Activated T-cell treated with anti-CD3 and anti-CD28 coated beads, Interleukin-2, amount 50 U/mL, for 48 hours (primary cell): ENCODE measurements at places on chromosomes 2 and 18.

- no peak for DNase-seq
These were observed 1646.8 kb upstream of the TMEFF2 start for GRCh38 chr2:193841384-193842150.

DNA sequence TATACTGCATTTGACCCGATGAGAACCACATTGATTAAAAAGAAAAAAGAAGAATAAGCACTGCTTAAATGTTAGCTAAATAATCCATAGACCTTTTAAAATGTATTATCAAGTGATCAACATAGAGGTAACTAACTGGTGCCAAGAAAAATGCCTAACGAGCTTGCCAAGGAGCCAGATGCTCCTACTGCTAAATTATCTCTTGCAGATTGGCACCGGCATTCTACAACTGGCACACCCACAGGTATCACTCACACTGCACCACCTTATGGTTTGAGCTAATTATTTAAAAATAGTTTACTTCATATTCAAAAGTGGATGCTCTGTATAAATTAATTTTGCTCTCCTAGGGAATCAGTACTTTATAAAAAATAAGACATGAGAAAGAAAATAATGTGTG, 341.6 kb upstream of the CDH7 start:
- no peak for DNase-seq

DNA sequence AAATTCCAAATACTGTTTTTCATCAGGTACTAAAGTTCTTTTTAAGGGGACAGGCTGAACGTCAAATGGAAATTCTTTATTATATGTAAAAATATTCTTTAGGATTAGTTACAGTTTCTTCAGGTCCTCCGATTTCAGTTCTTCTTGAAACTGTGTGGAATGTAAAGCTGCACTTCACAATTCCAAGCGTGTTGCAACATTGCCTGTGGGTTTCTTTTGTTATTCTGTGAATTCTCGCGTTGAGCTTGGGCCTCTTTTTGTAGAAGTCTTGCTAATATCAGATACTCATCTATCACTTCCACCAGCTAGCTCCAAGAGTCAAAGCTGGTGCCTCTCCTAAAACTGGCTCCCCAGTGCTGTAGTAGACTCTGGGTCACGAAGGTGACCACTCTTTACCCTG, 642.6 kb downstream of the METTL4 start:
- DNase-seq: no peak

DNA sequence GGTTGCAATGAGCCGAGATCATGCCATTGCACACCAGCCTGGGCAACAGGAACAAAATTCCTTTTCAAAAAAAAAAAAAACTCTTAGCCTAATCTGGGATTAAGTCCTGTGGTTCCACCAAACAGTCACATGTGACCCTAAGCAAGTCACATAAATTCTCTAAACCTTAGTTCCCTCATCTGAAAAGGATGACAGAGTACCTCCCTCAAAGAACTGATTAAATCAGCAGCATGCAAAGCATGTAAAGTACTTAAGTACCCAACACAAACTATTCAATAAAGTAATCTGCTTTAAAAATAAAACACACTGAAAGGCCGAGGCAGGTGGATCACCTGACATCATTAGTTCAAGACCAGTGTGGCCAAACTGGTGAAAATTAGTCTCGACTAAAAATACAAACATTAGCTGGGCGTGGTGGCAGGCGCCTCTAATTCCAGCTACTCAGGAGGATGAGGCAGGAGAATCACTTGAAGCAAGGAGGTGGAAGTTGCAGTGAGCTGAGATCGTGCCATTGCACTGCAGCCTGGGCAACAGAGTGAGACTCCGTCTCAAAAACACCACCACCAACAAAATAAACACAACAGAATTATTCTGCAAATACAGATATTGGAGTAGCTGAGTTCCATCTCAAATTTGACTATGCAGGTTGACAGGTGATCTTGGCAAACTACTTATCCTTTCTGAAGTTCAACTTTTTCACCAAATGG, 7.0 kb downstream of the USP34 start:
- DNase-seq: no peak

GRCh38 chr2:177207101-177207500, 5.5 kb upstream of the HNRNPA3 start:
- DNase-seq: no peak

DNA sequence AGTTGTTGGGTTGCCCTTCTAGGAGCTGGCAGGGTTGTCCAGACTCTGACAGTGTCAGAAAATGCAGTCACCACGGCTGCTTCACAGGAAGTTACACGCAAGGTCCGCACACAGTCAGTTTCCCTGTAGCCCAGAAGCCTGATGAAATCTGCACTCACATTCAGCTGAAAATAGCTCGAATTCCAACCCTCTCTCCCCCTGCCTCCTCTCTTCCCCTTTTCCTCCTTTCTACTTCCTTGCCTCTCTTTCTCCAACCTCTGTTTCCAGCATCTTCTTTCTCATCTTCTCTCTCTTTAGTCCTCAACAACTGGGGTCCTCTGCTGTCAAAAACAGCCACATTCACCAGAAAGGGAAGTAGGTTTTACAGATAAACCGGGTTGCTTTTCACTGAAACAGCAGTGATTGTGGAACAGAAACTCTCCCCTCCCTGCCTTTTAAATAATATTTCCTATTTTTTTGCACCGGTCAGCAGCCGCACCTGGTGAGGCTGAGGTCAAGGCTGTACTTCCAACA, 69.3 kb downstream of the BCL11A start:
- no peak for DNase-seq

DNA sequence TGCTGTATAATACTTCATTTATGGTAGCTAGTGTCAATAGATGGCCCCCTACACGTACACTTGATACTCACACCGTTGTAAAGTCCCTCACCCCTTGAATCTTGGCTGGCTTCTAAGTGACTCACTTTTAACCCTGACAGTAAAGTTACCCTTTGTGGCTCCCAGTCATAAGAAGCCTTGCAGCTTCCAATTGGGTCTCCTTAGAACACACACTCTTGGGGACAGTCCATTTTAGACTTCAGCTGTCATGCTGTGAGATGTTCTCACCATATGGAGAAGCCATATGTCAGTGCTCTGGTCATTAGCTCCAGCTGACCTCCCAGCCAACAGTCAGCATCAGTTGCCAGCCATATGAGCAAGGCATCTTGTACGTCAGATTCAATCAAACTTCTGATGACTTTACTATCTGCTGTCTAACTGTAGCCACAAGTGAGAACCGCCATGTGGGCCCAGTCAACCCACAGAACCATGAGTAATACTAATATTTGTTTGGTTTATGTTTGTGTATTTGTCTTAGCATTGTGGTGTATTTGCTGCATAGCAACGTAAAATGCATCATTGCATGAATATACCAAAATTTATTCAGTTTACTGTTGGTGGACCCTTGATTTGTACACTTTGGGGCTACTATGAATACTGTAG, 68.3 kb downstream of the PTPN4 start:
- DNase-seq: no peak

DNA sequence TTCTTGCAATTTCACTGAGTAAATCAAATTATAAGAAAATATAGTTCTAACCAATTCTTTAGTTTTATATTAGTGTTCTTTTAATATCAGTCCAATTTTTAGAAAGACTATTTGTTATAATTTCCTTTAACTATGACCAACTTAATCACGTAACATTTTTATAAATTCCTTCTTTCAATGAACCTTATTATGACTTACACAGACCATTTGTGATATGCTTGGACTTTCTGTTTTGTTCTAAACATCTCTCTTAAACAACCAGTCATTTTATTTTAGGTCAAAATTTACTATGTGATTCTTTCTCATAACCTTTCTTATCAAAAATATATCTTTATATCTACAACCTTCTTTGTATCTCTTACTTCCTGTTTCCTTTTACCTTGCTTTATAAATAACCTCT, 39.5 kb upstream of the DYNAP start:
- DNase-seq: no peak

- no peak for DNase-seq
These were observed 113.9 kb downstream of the PTPN4 start for GRCh38 chr2:119873350-119874315.

- DNase-seq: no peak
These were observed 468.7 kb upstream of the FANCL start for GRCh38 chr2:58709687-58710354.

GRCh38 chr2:233600386-233600785, 17.0 kb upstream of the UGT1A8 start:
- DNase-seq: no peak

DNA sequence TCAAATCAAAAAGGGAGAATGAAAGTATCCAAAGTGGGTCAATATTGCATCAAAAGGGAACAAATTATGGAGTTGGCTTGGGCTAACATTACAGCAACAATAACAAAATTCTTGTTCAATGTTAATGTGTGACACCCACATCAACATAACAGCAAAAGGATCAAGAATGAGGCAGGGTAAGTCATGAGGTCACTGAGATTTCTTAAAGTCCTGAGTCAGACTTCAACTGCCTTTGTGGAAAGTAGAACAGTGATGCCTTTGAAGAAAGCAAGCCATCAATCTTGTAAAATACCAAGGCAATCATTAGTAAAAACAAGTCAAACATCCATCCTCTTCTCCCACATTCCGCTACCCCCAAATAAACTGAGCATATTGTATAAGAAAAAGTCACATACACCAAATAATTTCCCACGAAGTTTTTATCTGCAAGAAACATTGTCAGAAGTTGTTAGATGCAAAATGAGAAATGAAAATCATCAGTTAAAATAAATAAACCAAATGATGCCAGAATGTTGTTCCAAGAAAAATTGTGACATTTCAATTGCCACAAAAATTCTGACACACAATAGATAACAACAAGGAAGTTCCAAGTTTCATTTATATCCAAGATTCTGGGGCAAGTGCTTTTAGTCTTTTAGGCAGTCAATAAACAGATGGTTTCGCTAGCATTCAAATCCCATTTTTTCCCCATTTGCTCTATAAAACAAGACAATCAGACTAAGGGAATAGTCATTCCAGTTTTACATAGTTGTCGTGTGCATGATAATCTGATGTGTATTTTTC, 216.1 kb upstream of the SETBP1 start:
- DNase-seq: no peak
